ENCODE measurements at places on chromosomes 11 and 22.
A peak's percentile ranks its signal among the peaks of the same experiment; 100 is the strongest.

GRCh38 chr11:11973361-11973800 is 35.0 kb downstream of the DKK3 start:
- H3K27me3 ChIP-seq = no peaks in the 10 kb centered on the region
- H3K4me3 ChIP-seq = no peak overlapping the region
- H3K36me3 ChIP-seq = no peaks in the 10 kb centered on the region
- no peaks in the 10 kb centered on the region for H3K4me1 ChIP-seq
- no peak overlapping the region for H3K27ac ChIP-seq

DNA sequence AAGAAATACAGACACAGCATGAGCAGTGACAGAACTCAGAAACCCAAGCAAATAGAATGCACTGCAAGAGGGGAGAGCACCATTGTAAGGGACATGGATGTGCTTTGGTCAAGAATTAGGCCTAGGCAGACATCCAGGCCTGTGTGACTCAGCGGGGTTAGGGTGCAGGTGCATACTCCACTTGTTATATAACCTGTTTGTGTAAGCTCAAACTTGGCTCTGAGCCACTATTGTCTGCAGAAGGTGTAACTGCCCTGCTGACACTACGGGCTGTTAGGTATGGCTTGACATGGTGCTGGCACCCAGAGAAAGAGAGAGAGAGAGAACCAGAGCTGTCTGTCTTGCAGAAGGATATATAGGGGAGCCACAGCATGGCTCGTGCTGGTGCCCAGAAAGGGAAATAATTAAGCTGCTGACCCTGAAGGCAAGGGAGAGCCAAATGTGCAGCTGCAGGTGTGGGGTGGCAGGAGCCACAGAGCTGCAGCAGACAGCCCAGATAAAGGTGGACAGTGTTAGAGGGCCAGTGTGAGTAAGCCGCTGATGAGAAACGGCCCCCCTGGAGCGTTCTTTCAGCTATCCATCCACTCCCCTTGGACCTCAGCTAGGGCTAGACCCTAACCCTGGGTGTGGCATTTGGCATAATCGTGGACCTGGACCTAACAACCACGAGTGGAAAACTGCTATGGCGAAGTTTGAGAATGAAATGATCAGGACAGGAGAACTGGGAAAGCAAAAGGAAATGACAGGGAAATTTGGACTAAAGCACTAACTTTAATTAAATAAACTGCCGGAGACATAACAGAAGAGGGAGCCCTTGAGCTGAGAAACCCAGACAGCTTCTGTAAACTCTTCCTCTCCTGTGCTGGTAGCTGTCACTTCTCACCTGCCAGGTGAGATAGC is 253.0 kb upstream of the CCDC179 start:
- no peak for DNase-seq
- no peaks in the 10 kb centered on the region for H3K27me3 ChIP-seq
- no peaks in the 10 kb centered on the region for H3K4me1 ChIP-seq
- H3K27ac ChIP-seq = no peak overlapping the region

GRCh38 chr22:27998511-27999410 is 79.7 kb upstream of the PITPNB start:
- no peak overlapping the region for H3K27ac ChIP-seq
- no peaks in the 10 kb centered on the region for H3K36me3 ChIP-seq
- no peak for DNase-seq
- no peaks in the 10 kb centered on the region for H3K27me3 ChIP-seq
- H3K4me3 ChIP-seq = no peak overlapping the region

DNA sequence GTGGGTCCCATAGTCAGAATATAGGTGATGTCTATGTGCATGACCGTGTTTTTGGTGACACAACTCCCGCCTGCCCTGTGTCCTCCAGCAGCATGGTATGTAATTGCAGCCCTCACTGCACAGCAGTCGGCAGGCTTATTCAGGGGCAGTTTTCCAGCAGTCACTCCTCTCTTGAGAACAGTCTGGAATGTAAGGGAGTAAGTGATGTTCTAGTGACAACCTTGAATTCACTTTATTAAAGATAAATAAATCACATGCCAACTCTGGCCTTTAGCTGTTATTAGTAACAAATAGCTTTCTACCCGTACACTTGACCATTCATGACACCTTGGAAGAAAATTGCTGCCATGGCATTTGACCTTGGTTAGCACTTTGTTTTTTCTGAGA is 27.9 kb downstream of the ZNRF3 start:
- H3K36me3 ChIP-seq = no peaks in the 10 kb centered on the region
- no peak for DNase-seq
- no peak overlapping the region for H3K27ac ChIP-seq

- no peak for DNase-seq
- H3K4me3 ChIP-seq = no peak overlapping the region
- H3K27me3 ChIP-seq = no peaks in the 10 kb centered on the region
- H3K4me1 ChIP-seq = no peaks in the 10 kb centered on the region
- H3K36me3 ChIP-seq = peaks cover 4% of the 10 kb centered on the region
Observed at GRCh38 chr22:46626911-46627805, 7.0 kb downstream of the GRAMD4 start.

- H3K27ac ChIP-seq = peak overlapping the region; percentile 83
- DNase-seq = no peak
- peaks cover 15% of the 10 kb centered on the region for H3K4me1 ChIP-seq
- H3K4me3 ChIP-seq = peak overlapping the region; percentile 94
Observed at GRCh38 chr11:62752994-62753735, 795 bp downstream of the ZBTB3 start.

GRCh38 chr22:46187862-46188261 is 37.5 kb downstream of the PPARA start:
- DNase-seq = no peak
- H3K27me3 ChIP-seq = no peaks in the 10 kb centered on the region
- H3K4me1 ChIP-seq = no peaks in the 10 kb centered on the region
- no peak overlapping the region for H3K27ac ChIP-seq

- H3K36me3 ChIP-seq = no peaks in the 10 kb centered on the region
- H3K27ac ChIP-seq = no peak overlapping the region
- H3K27me3 ChIP-seq = no peaks in the 10 kb centered on the region
- no peak overlapping the region for H3K4me3 ChIP-seq
Observed at GRCh38 chr11:94793002-94793401, 24.8 kb downstream of the AMOTL1 start.

DNA sequence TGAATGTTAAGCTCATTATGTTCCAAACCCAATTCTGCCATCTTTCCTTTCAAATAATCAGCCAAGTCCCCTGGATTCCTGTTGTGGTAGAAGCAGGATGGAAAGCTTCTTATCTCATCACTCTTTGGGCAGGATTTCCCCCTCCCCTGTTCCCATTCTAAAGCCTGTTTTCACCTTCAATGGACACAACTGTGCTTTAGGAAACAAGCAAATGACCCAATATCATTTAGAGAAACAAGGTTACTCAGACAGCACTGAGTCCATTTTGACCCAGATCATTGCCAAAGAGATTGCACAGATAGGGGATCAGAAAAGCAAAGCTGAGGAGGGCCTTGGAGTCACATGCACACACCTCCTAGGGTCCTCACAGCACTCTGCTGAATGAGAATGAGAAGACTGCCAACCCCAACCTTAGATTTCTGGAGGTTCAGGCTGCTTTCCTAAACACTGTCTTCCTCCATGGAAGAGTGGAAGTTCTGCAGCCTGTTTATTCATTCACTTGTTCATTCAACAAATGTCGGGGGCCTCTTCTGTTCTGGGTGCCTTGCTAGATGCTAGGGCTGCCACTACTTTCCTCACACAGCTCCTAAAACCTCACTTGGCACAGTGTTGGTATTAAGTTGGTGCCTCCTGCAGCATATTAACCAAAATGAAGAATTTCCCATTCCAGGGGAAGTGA is 95.3 kb downstream of the ME3 start:
- H3K4me3 ChIP-seq = no peak overlapping the region
- no peak overlapping the region for H3K27ac ChIP-seq
- H3K36me3 ChIP-seq = no peaks in the 10 kb centered on the region
- DNase-seq = no peak
- H3K27me3 ChIP-seq = no peaks in the 10 kb centered on the region
- no peaks in the 10 kb centered on the region for H3K4me1 ChIP-seq

DNA sequence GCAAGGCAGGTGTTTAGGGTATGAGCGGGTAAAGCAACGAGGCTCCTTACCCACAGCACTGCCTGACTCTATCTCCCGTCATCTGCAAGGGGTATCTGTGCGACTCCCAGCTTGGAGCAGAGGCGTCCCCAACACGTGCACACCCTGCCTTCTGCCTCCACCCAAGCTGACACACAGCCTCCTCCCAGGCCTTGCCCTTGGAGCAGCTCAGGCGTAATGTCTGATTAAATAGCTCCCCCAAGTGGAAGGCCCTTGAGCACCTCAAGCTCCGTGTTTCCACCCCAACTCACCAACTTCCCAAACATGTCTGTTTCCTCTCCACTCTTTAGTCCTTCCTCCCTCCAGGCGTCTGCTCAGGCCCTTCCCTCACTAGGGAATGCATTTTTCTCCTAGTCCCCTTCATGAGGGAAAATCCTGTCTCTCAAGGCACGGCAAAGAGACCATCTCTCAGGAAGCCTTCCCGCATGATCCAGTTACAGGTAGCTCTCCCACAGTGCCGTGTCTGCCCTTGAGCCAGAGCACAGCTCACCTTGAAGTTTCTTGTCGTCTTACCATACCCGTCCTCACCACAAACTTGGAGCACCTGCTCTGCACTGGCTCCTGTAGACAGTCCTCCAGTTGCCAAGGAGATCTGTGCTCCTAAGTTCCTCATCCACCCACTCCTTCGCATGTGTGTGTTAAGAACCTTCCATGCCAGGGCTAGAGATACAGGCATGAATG is 15.8 kb downstream of the CYB5R2 start:
- no peaks in the 10 kb centered on the region for H3K36me3 ChIP-seq
- H3K4me1 ChIP-seq = no peaks in the 10 kb centered on the region
- no peaks in the 10 kb centered on the region for H3K27me3 ChIP-seq

DNA sequence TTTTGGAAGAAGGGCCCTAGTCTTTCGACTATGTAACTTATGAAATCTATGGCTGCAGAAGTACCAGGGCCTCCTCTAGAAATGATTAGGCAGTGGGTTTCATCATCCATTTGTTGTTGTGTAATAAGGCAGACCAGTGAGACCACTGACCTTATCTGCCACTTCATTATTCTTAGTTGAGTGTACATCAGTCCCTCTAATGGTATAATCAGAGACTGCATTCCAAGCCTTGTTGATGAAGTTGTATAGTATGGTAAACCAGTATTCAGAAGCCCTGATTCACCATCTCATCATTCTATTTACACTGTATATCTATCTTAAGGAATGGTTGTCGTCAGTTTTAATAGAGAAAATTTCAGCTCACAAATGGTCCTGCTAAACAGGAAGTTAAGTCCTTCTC is 32.2 kb upstream of the GRIA4 start:
- no peaks in the 10 kb centered on the region for H3K4me1 ChIP-seq
- H3K4me3 ChIP-seq = no peak overlapping the region
- H3K36me3 ChIP-seq = no peaks in the 10 kb centered on the region
- H3K27ac ChIP-seq = no peak overlapping the region
- no peaks in the 10 kb centered on the region for H3K27me3 ChIP-seq

DNA sequence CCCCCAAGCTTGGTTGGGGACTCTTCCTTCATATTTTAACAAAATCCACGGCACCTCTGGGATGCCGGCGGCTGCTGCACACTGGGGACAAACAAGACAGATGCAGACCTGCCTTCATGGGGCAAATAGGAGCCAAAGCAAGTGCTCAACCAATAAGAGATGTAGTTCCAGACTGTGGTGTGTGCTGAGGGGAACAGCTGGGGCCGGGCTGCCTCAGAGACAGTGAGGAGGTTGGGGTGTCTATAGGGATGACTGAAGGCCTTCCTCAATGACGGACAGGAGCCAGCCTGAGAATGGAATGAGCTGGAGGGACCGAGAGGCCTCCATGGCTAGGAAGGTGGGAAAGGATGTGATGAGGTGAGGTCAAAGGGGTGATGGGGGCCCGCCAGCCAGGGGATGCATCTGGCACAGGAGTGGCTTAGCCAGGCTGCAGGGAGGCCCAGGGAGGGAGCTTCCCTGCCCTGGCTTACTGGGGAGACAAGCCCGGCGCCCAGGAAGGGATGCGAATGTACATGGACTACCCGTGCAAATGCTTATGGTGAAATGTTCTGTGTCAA is 10.3 kb upstream of the CTSD start:
- H3K4me3 ChIP-seq = no peak overlapping the region
- no peaks in the 10 kb centered on the region for H3K27me3 ChIP-seq
- peaks cover 6% of the 10 kb centered on the region for H3K4me1 ChIP-seq
- no peaks in the 10 kb centered on the region for H3K36me3 ChIP-seq
- no peak for DNase-seq

GRCh38 chr11:114167771-114168448 is 108.4 kb downstream of the ZBTB16 start:
- no peak for DNase-seq
- no peak overlapping the region for H3K4me3 ChIP-seq
- no peaks in the 10 kb centered on the region for H3K27me3 ChIP-seq
- H3K36me3 ChIP-seq = no peaks in the 10 kb centered on the region

DNA sequence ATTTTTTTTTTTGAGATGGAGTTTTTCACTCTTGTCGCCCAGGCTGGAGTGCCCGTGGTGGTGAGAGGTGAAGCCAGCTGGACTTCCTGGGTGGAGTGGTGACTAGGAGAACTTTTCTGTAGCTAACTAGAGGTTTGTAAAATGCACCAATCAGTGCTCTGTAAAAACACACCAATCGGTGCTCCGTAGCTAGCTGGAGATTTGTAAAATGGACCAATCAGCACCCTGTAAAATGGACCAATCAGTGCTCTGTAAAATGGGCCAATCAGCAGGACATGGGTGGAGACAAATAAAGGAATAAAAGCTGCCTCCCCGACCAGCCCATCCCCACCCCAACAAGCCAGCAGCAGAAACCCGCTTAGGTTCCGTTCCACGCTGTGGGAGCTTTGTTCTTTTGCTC is 4.4 kb upstream of the RAPSN start:
- H3K27me3 ChIP-seq = no peaks in the 10 kb centered on the region
- no peak overlapping the region for H3K27ac ChIP-seq
- H3K4me1 ChIP-seq = no peaks in the 10 kb centered on the region
- H3K36me3 ChIP-seq = no peaks in the 10 kb centered on the region
- DNase-seq = no peak

DNA sequence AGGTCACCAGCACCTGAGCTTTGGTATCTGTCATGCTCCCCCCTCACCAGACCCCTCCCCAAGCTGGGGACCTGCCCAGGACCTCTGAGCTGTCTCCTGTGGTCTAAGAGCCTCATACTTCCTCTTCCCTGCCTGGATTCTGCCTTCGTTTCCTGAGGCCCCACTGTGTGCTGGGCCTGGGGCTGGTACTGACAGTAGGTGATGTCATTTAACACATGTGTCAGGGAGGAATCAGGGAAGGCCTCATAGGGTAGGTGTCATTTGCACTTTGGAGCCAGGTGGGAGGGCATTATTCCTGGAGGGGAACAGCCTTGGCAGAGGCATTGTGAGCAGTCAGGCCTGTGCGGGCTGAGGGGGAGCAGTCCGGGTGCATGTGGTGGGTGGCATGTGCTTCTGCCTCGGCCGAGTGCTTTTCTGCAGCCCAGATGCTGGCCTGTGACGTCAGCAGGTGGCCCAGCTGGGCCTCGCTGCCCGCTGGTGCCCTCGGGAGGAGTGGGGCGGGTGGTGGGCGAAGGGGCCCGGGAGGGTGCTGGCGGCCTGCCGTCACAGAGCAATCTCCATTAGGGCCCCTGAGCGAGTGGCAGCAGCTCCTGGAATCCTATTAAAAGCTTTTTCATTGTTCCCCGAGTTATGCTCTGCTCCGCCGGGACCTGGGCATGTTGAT is 9.1 kb downstream of the FLRT1 start:
- no peak overlapping the region for H3K4me3 ChIP-seq
- no peaks in the 10 kb centered on the region for H3K4me1 ChIP-seq
- H3K27me3 ChIP-seq = no peaks in the 10 kb centered on the region

GRCh38 chr11:3138178-3139085 is 26.7 kb downstream of the OSBPL5 start:
- no peak overlapping the region for H3K4me3 ChIP-seq
- no peaks in the 10 kb centered on the region for H3K36me3 ChIP-seq
- no peak for DNase-seq
- no peak overlapping the region for H3K27ac ChIP-seq
- H3K4me1 ChIP-seq = peaks cover 8% of the 10 kb centered on the region

Data from naive thymus-derived CD4-positive, alpha-beta T cell (primary cell).